ENCODE measurements at places on chromosomes 4 and X.

- no peak for DNase-seq
Measured at GRCh38 chr4:11341337-11342043, 87.2 kb downstream of the HS3ST1 start.

DNA sequence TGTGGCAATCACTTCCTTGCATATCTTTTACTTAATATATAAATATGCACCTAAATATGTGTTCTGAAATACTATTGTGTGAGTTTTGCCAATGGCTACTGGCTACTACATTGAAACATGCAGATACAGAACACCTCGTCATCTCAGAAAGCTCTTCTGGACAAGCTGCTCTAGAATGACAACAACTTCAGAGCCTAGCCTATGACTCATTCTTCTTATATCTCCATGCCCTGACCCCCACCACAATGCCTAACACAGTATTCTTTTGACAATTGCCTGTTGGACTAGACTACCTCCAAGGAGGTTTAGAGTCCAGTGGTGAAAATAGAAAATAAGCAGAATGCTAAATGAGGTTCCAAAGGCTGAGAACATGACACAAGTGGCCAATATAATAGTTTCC, 17.6 kb upstream of the DMP1 start:
- DNase-seq: no peak

GRCh38 chrX:77342004-77342403, 105.2 kb upstream of the FGF16 start:
- no peak for DNase-seq

DNA sequence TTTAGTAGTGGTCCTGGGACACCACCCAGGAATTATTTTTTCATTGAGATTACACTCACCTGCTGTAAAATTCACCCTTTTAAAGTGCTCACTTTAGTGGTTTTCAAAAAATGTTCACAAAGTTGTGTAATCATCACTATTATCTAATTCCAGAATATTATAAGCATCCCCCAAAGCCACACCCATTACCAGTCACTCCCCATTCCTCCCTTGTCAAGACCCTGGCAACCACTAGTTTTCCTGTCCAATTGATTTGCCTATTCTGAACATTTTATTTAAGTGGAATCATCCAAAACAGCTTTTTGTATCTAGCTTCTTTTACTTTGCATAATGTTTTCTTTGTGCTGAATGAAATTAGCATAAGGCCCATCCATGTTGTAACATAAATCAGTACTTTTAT, 12.7 kb upstream of the CXCL6 start:
- no peak for DNase-seq

DNA sequence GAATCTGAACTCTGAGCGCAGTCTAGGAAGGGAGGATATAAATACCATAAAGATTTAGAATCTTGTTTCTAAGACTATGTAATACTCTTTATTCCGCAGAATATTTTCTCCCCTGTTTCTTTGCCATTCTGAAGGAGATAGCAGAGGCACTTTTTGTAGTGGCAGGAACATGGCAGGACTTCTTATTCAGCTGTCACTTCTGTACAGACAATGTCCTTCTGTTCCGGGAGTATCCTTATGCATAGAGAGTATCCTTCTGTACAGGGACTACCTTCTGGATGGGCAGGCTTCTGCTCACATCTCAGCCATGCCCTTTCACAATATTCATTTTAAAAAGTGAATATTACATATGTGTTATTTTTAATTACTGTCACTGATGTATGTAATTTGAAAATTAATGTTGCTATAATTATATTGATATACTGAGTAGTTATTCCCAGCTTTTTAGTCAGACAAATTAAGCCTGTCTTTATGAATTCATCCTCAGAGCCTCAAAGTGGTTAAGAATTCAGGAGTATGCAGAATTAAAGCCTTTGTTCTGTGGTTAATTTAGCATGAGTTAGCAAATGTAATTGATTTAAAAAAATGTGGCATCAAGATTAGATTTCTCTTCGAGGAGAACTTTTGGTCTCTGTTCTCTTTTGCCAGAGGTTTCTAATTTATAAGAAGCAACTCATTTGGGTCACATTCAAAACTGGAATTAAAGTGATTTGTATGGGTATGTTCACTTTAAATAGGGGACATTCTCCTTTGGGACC, 174.4 kb downstream of the FHIP1A start:
- no peak for DNase-seq

DNA sequence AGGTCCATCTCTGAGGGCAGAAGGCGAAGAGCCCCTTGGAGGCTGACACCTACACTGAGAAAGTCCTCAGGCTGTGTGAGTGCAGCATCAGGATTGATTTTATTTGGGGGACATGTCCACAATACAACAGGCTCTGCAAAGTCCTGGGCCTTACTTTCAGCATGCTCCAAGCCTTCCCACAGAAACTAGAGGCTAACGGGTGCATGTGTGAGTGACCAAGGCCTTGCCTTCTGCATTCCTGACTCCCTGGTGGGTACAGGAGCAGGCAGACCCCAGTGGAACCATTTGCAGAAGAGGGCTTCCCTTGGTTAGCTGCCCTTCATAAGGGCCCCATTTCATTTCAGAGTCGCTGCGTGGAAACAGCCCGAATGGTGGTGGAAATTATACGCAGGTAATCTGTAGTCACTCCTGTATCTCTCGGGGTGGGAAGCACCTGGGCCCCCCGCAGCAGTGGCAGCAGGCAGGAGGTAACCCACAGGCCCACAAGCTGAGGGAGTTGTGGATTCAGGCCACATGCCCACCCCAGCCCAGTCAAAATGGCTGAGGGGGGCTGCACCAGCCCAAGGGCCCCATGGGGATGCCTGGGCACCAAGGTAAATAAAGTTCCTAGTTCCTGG, 37.7 kb downstream of the NSG1 start:
- no peak for DNase-seq

DNA sequence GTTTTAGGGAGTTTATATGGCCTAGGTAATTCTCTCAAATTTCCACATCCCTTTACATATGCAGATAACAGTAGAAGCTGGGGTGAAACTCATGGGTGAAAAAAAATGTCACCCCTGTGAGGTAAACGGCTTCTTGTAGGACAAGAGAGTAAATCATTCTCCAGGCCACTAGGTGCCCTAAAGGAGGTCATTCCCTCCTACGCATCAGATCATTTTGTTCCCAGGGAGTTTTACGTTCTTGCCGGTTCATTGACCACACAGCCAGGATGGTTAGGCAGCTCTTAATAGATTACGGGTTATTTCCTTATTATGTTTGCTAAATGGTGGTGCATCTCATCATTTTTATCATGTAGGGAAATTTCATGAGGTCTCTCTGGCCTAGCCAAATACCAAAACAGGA, 225.8 kb upstream of the NOCT start:
- no peak for DNase-seq

- no peak for DNase-seq
Measured at GRCh38 chr4:101885574-101885973, 95.0 kb downstream of the BANK1 start.

- DNase-seq: no peak
Measured at GRCh38 chrX:108165383-108166111, 74.0 kb downstream of the ATG4A start.

GRCh38 chr4:188872809-188873208, 733.6 kb downstream of the TRIML1 start:
- DNase-seq: no peak

DNA sequence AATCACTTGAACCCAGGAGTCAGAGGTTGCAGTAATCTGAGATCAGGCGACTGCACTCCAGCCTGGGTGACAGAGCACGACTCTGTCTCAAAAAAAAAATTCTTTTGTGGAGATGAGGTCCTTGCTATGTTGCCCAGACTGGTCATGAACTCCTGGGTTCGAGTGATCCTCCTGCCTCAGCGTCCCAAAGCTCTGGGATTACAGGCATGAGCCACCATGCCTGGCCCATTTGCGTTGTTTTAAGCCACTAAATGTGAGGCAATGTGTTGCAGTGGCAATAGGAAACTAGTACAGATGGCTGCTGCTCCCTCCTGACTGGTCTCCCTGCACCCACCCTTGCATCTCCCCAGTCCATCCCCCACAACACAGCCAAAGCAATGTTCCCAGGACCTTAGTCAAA, 40.0 kb upstream of the APLN start:
- DNase-seq: no peak

- DNase-seq: no peak
Measured at GRCh38 chr4:102253860-102254259, 91.4 kb downstream of the SLC39A8 start.

- no peak for DNase-seq
Measured at GRCh38 chr4:2761035-2761923, 5.1 kb upstream of the TNIP2 start.

- DNase-seq: no peak
Measured at GRCh38 chr4:16000708-16001483, 37.9 kb upstream of the FGFBP2 start.

DNA sequence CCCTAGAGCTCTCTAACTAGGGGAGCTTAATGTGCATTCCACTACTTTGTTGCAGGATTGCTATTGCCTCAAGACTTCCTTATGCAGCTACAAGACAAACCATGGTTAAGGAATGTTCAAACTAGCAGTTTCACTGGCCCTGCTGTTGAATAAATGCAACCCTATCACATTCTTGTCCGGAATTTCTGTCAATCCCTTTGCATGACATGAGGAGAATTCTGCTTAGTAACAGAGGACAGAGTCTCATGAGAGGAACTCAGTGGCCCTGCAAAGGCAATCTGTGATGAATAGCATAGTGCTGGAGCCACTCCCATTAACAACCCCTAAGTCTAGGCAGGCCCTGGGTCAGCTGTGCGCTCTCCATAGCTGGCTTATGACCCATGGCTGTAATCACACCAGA, 30.7 kb upstream of the SGMS2 start:
- no peak for DNase-seq

GRCh38 chr4:36891971-36892370, 352.6 kb upstream of the NWD2 start:
- DNase-seq: no peak

GRCh38 chr4:150004481-150004880, 73.8 kb upstream of the DCLK2 start:
- DNase-seq: no peak

DNA sequence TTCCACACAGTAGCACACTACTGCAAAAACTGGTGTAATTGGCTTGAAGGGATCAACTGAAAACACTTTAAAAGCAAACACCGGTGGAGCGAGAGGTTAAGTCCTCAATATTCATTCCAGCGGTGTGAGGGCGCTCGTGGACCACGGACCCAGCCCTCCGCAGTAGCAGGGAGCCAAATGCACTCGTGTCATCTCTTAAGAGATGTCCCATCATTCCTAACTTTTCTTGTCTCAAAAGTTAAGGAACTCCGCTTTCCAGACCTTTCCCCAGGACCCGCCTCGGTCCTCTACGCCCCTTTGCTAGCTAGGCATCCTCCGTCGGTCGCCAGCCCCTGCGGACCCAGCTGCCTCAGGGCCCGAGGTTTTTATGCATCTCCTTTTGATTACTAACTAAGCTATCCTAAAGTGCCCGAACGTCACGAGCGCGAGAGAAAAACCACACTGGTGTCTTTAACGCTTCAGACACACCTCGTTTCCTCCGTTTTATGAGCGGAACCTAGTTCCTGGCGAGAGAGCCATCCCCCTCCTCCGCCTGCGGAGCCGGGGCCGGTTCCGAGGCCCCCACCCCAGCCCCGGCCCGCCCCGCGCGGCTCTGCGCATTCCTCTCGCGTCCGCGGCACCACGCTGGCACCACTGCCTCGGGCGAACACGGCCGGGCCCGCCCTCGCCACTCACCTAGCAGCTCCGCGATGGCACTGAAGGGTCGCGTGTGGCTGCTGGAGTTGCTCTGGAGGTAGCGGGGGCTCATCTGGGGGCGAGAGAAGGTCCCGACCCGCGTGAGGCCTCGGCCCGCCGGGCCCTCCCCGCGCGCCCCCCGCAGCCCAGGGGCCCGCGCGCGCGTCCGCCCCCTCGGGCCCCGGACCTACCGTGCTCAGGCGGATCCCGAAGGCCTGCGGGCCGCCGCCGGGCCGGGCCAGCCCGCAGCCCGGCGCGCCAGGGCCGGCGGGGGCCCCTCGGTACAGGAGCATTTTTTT, 723 bp downstream of the MORC4 start:
- no peak for DNase-seq

- DNase-seq: no peak
Measured at GRCh38 chr4:10898072-10898471, 213.5 kb upstream of the CLNK start.

GRCh38 chr4:38663801-38664705, at the start of gene KLF3:
TSS of gene KLF3 (plus strand) at chr4:38664199. CDS start at chr4:38680626, 16,427 bp downstream.
- DNase-seq: peak; percentile 88

- no peak for DNase-seq
Measured at GRCh38 chr4:81522711-81523110, 51.0 kb upstream of the RASGEF1B start.

GRCh38 chr4:123471655-123472369, 75.2 kb downstream of the SPRY1 start:
- DNase-seq: no peak

GRCh38 chr4:126954537-126955291, 678.0 kb upstream of the INTU start:
- DNase-seq: no peak

DNA sequence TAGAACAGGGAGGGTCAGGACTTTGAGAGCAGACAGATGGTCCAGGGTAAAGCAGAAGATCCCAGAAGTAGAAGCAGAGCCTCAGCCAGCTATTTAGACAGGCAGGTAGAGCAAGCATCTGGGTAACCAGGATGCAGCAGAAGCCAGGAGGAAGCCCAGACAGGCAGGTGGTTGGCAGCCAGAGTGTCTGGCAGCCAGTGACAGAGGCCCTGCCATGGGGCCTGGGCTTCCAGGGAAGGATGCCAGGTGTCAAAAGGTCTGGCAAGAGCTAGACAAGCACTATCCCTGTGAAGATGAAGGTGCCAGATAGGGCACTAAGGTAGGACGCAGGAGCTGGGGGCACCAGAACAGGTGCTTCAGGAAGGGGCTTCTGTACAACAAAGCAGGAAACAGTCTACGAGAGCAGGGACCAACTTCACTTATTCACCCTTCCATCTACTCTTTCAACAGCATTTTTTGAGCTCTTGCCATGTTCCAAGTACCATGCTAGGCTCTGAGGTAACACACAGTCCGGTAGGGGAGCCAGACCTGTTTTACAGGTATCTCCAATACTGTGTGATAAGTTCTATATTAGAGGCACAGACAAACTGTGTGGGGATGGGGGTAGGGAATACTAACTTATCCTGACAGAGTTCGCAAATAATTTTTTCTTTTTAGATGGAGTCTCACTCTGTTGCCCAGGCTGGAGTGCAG, 38.1 kb upstream of the GJB1 start:
- no peak for DNase-seq

DNA sequence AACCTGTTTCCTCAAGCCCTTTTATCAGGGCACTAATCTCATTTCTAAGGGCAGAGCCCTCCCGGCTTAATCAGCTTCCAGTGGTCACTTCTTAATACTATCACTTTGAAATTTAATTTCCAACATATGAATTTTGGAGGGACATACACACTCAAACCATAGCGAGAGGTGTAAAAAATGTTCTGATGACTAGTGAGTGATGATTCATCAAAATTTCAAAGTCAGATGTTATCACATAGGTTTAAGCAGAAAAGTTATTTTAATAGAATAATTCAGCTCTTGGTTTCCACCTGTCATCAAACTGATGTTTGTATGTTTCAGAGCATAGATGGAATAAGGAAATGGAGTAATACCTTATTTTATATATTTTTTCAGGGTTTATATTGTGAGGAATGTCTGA, 161.9 kb downstream of the TLL1 start:
- DNase-seq: no peak

GRCh38 chr4:52964011-52964410, 101.9 kb downstream of the RASL11B start:
- no peak for DNase-seq

Measured in activated naive CD4-positive, alpha-beta T cell (primary cell).